ENCODE measurements at places on chromosomes 12 and 14. TPM values are rescaled to one million over a fixed set of nuclear protein-coding genes. Genes with fewer than 3 reads are reported as not detected.

Gene FKBP4
- total RNA-seq = 47.2 TPM

Gene ASB2
- total RNA-seq = 20.7 TPM

Gene EIF2B1
- total RNA-seq = 64.4 TPM

GRCh38 chr12:58668871-58669270, 251.4 kb downstream of the LRIG3 start:
- DNase-seq = no peak

Data from activated CD4-positive, alpha-beta T cell treated with anti-CD3 and anti-CD28 coated beads, Interleukin-2, amount 10 ng/mL, durations not matched to agents 7 days and 5 days (primary cell).